Mesothelial cell of epicardium (in vitro differentiated cells): ENCODE measurements at places on chromosomes 11 and 22.
A peak's percentile ranks its signal among the peaks of the same experiment; 100 is the strongest.

DNA sequence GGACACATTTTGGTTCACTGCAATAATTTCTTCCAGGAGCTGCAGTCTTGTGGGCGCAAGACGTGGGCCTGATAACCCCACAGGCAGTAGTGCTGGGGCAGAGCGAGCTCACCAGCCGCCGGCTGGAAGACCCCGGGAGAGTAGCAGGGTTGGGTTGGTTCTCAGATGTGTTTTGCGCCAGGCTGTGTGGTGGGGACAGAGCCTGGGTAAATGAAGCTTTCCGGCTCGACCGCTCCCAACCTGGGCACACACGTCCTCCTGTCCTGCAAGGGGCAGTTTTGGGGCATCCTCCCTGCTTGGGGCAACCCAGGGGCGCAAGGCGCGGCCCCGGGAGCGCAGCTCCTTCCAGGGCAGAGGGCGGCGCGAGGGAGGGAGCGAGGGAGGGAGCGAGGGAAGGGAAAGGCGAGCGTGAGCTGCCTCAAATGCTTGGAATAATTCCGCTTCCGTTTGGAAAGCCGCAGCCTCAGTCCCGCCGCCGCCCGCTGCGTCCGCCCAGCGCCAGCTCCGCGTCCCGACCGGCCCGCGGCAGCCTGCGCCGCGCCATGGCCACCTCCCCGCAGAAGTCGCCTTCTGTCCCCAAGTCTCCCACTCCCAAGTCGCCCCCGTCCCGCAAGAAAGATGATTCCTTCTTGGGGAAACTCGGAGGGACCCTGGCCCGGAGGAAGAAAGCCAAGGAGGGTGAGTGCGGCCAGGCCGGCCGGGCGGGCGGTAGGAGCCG is at the start of gene PARVA:
Gene PARVA, plus strand, starts transcription at position 466 of the 718 bp plus-strand sequence. Its CDS starts 77 bp downstream, at position 543.
- no peaks in the 10 kb centered on the region for H3K27me3 ChIP-seq
- H3K36me3 ChIP-seq: no peaks in the 10 kb centered on the region
- peak; percentile 81 for DNase-seq
- peak within 1 kb of the TSS; percentile 99 for H3K27ac ChIP-seq
- peaks cover 40% of the 10 kb centered on the region for H3K4me1 ChIP-seq

GRCh38 chr22:48345631-48346030 is 1482.0 kb downstream of the BRD1 start:
- no peak for DNase-seq
- no peak overlapping the region for H3K4me3 ChIP-seq
- H3K36me3 ChIP-seq: no peaks in the 10 kb centered on the region
- H3K4me1 ChIP-seq: peaks cover 5% of the 10 kb centered on the region

DNA sequence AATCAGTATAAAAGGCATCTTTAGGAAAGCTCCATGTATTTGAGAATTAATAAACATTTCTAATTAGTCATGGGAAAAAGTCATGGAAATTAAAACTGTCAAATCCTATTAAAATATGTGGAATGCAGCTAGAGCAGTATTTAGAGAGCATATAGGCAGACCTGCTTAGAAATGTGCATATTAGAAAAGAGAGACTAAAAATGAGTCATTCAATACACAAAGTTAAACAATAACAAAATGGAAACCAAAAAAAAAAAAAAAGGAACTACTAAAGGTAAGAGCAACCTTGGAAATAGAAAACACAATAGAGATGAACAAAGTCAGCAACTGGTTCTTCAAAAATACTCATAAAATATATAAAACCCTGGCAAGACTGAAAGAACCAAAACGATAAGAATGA is 59.7 kb upstream of the RASSF10 start:
- DNase-seq: no peak
- peaks cover 1% of the 10 kb centered on the region for H3K27me3 ChIP-seq
- no peak overlapping the region for H3K4me3 ChIP-seq
- peaks cover 8% of the 10 kb centered on the region for H3K36me3 ChIP-seq
- peak overlapping the region; percentile 14 for H3K27ac ChIP-seq

GRCh38 chr11:1780700-1781592 is 17.2 kb upstream of the CTSD start:
- H3K27ac ChIP-seq: no peak overlapping the region
- H3K27me3 ChIP-seq: peaks cover 23% of the 10 kb centered on the region
- no peak overlapping the region for H3K4me3 ChIP-seq
- no peak for DNase-seq
- H3K4me1 ChIP-seq: no peaks in the 10 kb centered on the region
- no peaks in the 10 kb centered on the region for H3K36me3 ChIP-seq

- H3K4me3 ChIP-seq: no peak overlapping the region
- H3K27me3 ChIP-seq: no peaks in the 10 kb centered on the region
- DNase-seq: no peak
- no peaks in the 10 kb centered on the region for H3K4me1 ChIP-seq
- no peak overlapping the region for H3K27ac ChIP-seq
Observed at GRCh38 chr11:128962896-128963295, 20.2 kb upstream of the TP53AIP1 start.

DNA sequence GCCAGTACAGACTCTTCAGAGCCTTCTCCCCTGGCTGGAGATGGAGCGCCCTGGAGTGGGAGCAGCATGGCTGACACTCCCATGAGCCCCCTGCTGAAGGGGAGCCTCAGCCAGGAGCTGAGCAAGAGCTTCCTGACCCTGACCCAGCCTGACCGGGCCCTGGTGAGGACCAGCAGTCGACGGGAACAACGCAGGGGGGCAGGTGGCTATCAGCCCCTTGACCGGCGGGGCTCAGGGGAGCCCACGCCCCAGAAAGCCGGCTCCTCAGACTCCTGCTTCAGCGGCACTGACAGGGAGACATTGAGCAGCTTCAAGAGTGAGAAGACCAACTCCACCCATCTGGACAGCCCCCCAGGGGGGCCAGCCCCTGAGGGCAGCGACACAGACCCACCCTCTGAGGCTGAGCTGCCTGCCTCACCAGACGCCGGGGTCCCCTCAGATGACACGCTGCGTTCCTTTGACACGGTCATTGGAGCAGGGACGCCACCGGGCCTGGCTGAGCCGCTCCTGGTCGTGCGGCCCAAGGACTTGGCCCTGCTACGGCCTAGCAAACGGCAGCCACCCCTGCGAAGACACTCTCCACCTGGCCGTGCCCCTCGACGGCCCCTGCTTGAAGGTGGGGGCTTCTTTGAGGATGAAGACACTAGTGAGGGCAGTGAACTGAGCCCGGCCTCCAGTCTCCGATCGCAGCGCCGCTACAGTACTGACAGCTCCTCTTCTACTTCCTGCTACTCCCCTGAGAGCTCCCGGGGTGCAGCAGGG is 2.6 kb downstream of the PCNX3 start:
- H3K4me3 ChIP-seq: no peak overlapping the region
- DNase-seq: no peak
- peaks cover 12% of the 10 kb centered on the region for H3K4me1 ChIP-seq
- H3K27me3 ChIP-seq: no peaks in the 10 kb centered on the region

- no peak for DNase-seq
- H3K4me3 ChIP-seq: no peak overlapping the region
- H3K36me3 ChIP-seq: no peaks in the 10 kb centered on the region
Observed at GRCh38 chr11:69035946-69036340, 12.8 kb upstream of the TPCN2 start.

DNA sequence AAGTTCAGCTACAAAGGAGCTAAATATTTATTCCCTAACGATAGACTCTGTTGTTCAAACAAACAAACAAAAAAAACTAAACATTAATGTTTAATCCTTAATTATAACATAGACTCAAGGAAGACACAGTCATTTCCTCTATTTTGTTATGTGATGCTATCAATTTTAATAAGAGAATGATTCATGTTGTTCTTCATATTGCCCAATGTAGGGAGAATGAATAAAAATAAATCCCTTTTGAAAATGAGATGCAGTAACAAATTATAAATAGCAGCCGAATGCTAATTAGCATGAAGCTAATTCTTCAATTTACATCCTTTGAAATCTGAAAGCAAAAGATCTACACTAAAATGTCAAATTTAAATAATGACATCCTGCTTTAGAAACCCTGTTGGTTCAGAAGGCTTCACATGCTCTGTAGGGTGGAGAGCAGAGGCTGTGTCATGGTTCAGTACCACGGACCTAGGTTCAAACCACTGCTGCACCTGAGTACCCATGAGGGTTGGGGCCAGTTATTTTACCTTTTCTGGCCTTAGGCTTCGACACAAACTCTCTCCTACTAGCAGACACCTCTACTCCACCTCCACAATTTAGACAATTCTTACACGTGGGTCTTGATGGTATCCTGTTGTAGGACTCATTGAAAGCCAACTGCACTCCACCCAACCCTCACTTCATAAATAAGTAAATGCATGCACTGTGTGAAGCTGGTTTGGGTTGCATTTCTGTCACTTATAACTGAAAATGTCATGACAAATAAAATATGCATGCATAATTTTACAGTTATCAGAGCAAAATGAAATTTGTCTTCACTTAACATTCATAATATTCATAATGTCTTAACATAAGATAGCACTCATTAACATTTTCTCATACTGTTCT is 89.0 kb downstream of the RRAS2 start:
- no peak overlapping the region for H3K27ac ChIP-seq
- H3K27me3 ChIP-seq: no peaks in the 10 kb centered on the region
- no peak overlapping the region for H3K4me3 ChIP-seq
- H3K36me3 ChIP-seq: peaks cover 27% of the 10 kb centered on the region
- peaks cover under 1% of the 10 kb centered on the region for H3K4me1 ChIP-seq

DNA sequence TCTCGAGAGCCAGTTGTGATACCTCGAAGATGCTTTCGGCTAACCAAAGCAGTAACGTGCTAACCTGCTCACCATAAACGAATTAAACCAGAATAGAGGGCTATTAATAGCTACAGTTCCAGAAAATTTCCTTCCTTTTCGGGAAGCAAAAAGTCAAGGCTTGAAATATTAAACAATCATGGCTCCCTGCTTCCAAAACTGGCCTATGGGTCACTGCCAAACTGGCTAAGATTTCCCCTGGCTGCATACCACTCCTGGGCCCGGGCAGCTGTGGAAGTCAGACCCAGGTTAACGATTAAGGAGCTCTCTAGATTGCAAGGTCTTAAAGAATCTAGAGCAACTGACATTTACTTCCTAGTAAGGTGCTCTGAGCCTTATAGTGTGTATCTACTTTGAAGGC is 1.7 kb downstream of the AMOTL1 start:
- DNase-seq: no peak
- peak overlapping the region; percentile 97 for H3K27ac ChIP-seq
- no peaks in the 10 kb centered on the region for H3K27me3 ChIP-seq
- no peak overlapping the region for H3K4me3 ChIP-seq
- peaks cover 5% of the 10 kb centered on the region for H3K36me3 ChIP-seq
- H3K4me1 ChIP-seq: peaks cover 26% of the 10 kb centered on the region

- no peak for DNase-seq
- H3K36me3 ChIP-seq: no peaks in the 10 kb centered on the region
- H3K27me3 ChIP-seq: peaks cover 29% of the 10 kb centered on the region
- H3K27ac ChIP-seq: no peak overlapping the region
Observed at GRCh38 chr11:124329787-124330478, 9.9 kb upstream of the OR8D2 start.
